ENCODE measurements at places on chromosomes 5 and 9. TPM values are rescaled to one million over a fixed set of nuclear protein-coding genes. Genes with fewer than 3 reads are reported as not detected.

DNA sequence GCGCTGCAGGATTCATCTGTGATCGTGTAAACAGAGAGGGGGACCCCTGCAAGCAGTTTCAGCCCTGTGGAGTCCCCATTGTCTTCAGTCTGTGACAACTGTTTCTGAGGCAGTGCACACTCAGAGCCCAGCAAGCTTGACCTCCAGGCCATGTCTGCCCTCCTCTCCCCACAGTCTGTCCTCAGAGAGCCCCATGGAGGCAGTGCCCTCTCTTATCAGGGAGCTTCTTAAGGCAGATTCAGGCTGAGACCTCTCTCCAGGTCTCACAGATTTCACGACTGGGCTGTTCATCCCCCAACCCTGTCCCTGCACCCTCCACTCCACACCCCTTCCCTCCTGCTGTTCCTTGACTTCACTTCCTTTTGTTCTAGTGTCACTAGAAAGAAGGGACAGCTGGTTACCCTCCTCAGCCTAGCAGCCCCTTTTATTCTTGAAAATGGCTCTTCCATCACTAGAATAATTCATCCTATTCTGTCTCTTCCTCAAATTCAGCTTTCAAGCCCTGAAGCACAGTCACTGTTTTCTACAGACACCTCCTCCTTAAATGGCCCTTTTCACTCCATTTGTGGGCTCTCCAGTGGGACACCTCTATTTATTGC is 218.4 kb downstream of the MED10 start:
- DNase-seq: no peak

GRCh38 chr9:127223266-127223665 is 41.3 kb upstream of the GARNL3 start:
- DNase-seq: no peak

DNA sequence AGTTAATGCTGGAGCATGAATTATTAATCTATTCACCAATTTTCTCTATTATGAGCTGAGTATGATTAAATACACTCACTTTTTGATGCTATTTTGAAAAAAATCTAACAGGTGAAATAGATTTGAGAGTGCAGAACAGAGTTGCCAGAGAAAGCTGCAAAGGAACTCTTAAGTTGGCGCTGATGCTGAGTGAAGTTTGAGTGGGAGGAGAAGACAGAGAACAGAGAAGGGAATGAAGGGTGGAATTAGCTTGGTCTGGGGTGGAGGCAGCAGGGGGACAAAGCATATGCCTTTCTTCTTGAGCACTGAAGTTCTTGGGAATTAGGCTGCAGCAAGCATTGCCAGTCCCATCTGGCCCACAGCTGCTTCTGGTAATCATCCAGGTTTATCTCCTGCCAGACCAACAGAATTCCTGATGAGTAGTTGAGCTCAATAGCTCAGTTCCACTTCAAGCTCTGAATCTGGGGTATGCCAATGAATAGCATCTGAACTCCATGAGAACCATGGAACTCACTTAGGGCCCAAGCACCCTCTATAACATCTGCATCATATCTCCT is 290.1 kb downstream of the HINT1 start:
- no peak for DNase-seq

DNA sequence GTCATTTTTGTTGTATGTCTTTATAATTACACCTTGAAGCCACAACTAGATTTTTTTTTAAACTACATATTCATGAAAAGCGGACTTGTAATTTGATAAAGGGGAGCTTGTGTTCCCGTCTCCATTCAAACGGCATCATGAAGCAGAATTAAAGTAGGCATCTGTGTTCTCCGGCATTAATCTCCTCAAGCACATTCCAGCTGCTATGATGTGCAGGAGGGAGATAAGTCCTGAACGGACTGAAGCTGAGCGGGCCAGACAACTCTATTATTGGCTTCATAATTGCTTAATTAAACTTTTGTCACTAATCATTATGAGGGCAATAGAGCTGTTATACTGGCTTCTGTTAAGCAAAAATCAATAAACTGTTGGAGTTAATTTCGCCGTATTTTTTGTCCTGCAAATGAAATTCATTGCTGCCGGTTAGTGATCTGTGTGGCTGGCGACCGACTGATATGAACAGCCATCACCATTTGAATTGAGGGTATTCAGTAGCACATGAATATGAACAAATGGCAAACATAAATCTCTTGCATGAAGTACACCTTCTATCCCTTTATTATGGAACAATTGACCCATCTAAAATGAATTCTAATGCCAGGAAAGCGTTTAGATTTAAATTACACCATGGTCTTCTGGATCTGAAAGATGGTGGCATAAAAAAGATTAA is 408.8 kb upstream of the IRX1 start:
- no peak for DNase-seq

Gene WDR38
- 0.51 TPM for total RNA-seq

Gene HSPB3
- 8.9 TPM for total RNA-seq

Gene TMEM174
- not detected for total RNA-seq

DNA sequence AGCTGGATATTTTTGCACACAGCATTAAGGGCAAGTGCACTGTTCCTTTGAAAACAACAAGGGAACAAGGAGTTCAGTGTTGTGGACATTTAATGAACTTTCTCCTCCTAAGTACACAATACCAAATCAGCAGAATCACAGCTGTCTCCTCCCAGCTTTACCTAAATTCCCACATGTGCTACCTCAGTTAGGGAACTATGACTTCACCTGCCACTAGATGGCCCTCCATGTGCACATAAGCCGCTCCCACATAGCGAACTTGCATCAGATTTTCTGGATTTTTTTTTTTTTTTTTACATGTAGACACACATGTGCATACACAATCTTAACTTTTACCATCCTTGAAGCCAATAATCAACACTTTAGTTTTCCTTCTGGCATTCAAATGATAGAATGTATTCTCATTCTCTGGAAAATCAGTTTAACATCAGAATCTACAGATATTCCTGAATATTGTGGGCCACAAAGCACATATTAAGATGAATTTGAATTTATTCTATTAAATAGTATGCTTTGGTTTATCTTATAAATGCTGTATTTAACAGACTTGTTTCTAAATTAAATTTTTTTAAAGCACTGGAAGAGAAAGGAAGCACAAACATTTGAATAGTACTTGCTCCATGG is 123.6 kb downstream of the PALM2AKAP2 start:
- peak; percentile 53 for DNase-seq

- no peak for DNase-seq
Observed at GRCh38 chr5:167797933-167798332, 493.5 kb upstream of the WWC1 start.

Gene GPR21
- total RNA-seq: 10.9 TPM

DNA sequence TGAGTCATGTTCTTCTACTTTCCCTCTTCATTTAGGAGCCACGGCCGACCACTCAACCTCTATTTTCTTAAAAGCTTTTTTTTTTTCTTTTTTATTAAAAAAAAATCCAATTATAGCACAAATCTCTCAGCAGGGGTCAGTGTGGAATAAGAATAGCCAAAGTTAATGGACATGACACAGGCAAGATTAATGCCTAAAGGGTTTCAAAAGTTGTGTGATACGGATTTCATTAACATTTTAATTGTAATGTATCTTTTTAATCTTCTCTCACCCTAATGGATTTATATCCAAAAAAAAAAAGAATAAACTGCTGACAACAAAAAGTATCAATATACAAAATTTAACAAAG is 5.4 kb downstream of the NACC2 start:
- no peak for DNase-seq

GRCh38 chr9:136668983-136669790 is 6.5 kb downstream of the EGFL7 start:
- DNase-seq: no peak

DNA sequence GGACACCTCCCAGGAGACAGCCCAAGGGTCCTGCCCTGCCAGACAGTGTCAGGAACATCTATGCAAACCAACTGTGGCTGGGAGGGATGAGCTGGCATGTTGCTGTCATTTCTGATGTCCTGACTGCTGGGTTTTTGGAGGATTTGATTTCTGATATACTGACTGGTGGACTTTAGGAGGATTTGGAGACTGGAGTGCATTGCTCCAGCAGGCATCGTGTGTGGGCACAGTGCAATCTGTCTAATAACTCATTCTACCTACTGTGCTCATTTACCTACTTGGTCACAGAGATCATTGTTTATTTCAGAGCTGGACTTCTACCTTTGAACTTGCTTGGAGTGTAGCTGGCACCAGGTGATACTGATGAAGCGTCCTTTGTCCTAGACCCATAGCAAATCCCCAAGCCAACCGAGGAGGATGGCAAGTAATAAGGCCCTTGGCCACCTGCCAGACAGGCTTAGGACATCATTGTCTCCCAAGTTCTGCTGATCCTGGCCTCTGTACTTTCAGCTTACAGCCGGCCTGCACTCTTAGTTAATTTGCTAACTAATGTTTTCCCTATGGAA is 124.3 kb upstream of the ICE1 start:
- DNase-seq: no peak

Gene MED27
- 30.4 TPM for total RNA-seq

- DNase-seq: no peak
Observed at GRCh38 chr5:155098433-155098832, 84.9 kb downstream of the KIF4B start.

Gene CDH6
- 22.0 TPM for total RNA-seq

Gene CNTNAP3
- total RNA-seq: 17.8 TPM

Gene NEURL1B
- 21.7 TPM for total RNA-seq

- no peak for DNase-seq
Observed at GRCh38 chr9:14092344-14092743, 221.6 kb downstream of the NFIB start.

DNA sequence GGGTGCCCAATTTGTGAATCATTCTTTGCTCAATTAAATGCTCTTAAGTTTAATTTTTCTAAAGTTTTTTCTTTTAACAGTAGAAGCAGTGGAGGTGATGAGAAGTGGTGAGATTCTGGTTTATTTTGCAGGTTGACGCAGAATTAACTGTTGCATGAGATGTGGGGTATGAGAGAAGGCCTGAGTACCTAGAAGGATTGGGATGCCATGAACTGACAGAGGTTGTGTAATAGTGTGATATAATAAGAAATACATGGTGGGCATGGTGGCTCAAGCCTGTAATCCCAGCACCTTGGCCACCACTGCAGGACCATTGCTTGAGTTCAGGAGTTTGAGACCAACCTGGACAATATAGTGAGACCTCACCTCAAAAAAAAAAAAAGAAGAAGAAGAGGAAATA is 8.4 kb upstream of the SH3TC2 start:
- DNase-seq: no peak

DNA sequence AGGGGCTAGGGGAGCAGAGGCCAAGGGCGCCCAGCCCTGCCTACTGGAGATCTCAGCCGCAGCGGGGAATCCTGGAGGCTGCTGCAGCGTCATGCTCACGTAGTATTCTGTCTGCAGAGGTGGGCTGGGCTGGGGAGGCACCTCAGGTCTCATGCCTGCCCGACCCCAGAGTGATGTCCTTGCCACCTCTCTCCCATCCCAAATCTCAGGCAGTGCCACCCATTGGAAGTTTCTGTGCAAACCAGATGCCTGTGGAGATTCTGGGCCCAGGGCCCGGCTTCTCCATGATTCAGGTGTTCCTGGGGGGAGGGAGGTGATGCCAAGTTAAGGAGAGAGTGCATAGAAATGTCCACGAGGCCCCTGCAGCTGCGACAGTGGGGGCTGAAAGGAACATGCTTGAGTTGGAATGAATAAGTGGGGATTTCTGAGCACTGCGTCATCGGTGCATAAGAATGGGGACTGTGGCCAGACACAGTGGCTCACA is 72.0 kb downstream of the ANKRD33B start:
- DNase-seq: no peak

DNA sequence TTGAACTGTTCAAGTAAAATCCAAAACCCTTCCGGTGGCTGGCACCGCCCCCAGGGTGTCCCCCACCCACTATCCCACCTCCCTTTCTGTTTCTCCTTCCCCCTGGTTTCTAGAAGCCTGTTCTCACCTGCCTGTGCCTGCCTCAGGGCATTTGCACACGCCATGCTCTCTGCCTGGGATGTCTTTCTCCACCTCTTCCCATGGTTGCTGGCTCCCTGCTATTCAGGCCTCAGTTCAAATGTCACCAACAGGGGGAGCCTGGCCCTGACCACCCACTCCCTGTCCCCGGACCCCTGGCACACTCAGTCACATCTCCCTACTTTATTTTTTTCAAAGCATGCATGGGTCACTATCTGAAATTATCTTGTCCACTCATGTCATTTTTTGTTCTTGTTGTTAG is 39.9 kb upstream of the EEIG1 start:
- no peak for DNase-seq

Gene MRNIP
- total RNA-seq: 64.4 TPM

DNA sequence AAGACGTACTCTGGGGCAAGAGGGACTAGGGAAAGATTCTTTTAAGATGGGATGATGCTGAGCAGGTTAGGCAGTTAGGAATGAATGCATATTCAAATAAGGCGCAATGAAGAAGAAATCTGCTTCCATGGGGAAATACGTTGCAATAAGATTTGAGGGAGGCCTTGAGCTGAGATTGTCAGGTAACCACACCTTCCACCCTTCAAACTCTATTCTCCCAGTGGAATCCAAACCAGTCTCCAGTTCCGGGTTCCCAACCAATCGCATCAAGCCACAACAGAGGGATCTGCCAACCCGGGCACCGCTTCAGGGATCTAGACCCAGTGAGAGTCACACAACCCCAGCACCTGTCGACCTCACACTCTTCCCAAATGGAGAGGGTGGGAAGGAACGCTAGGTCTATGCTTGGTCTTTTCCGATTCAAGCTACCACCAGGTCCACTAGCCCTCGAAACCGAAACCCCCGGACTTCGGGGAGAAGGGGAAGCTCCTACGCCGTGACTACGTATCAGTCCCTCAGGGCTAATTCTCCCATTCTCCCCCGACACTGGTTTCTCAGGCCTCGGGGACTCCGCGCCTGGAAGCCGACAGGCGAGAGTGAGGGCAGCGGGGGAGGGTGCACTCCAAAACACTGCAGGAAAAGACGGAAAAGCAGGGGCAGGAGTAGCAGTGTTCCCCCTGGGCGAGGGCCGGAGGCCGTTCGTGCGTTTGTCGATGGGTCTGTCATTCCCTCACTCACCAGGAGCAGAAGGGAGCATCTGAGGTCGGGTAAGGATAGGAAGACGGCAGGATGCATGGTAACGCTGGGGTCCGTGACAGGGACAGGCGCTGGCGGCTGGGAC is 534 bp downstream of the ERP44 start:
- DNase-seq: peak; percentile 73

Gene GBGT1
- 22.9 TPM for total RNA-seq

Gene LHX2
- total RNA-seq: 59.0 TPM

DNA sequence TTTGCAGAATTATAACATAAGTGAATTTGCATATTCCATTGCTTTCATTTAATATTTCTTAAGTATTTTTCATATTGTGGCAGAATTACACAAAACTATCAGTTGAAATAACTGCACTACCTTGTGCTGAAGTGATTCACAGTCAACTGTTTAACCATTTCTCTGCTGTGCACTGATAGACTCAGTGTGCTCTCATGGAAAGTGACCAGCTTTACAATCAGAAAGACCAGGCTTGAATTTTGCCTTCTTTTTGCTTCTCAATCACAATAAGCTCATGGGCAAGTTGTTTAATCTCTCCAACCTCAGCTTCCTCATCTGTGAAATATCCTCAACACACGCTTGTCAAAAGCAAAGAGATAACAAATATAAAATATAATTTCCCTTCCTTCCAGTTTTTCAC is 18.3 kb downstream of the CDK5RAP2 start:
- DNase-seq: no peak

DNA sequence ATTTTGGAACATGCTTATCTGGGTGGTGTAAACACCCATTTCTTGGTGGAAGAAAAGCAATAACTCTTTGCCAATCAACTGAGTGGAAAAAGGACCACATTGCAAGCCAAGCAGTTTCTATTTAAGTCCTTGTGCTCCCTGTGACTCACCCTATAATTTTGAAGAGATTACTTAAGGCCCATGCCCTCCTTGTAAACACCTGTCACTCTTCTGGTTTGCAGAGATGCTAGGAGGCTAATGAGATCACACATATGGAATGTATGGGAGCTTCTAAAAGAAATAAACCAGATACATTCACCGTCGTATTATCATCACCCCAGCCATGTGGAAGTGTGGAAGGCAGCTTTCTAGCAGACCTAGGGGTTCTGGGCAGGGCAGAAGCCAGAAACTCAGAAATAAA is 337.1 kb downstream of the GADD45G start:
- no peak for DNase-seq

Data from dorsolateral prefrontal cortex (tissue), 122 donors.